ENCODE measurements at places on chromosomes 2 and 18.

GRCh38 chr2:21317131-21317530 lies 193.4 kb downstream of the TDRD15 start:
- peak; percentile 44 for DNase-seq

DNA sequence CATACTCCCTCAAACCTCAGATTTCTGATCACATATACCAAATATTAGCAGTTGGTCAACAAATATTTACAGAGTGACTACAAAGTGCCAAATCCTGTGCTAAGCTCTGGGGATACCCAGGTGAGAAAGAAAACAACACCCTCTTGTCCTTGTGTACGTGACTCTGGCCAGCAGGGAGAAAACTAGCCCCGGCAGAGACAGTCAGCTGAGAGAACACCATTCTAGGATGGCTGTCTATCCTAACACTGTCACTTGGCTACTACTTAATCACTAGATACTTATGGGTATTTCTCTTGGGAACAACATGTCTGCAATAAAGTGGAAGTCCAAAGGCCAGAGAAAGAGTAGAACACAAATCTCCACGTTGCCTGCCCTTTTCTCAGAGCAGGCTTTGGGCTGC lies 57.9 kb upstream of the CD226 start:
- no peak for DNase-seq

- DNase-seq = no peak
These were observed 114.5 kb downstream of the USP34 start for GRCh38 chr2:61356261-61356957.

GRCh38 chr2:119252186-119253113 lies 28.8 kb downstream of the STEAP3 start:
- no peak for DNase-seq

GRCh38 chr2:3518496-3519254 lies 656 bp downstream of the ADI1 start:
- peak; percentile 86 for DNase-seq

DNA sequence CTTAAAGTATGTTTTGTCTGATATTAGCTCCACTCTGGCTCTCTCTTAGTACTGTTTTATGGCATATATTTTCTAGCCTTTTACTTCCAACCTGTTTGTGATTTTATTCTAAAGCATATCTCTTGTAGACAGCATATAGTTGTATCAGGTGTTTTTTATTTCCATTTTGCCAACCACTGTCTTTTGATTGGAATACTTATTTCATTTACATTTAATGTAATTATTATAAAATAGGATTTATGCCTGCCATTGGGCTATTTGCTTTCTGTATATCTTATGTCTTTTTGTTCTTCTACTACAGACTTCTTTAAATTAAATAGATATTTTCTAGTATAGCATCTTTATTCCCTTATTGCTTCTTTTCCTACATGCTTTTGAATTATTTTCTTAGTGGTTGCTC lies 67.3 kb downstream of the LRRC30 start:
- no peak for DNase-seq

Measured in hippocampal formation (tissue), 2 donors.